Subcutaneous preadipocyte (primary cell): ENCODE measurements at places on chromosomes 2 and 18. TPM values are rescaled to one million over a fixed set of nuclear protein-coding genes. Genes with fewer than 3 reads are reported as not detected.

The CLIP4 gene
- total RNA-seq, result 40.8 and 49.1 TPM in 2 replicates

The MOGAT1 gene
- total RNA-seq, result not detected in 2 replicates

The NAPG gene
- total RNA-seq, result 30.1 and 36.4 TPM in 2 replicates

The NGEF gene
- total RNA-seq, result 5.9 and 6.2 TPM in 2 replicates

The RAB6D gene
- total RNA-seq, result under 0.01 TPM in 1 of 2 replicates, not detected in the other

The NTSR2 gene
- total RNA-seq, result not detected in 2 replicates

The COL4A3 gene
- under 0.01 TPM in 2 replicates for total RNA-seq

The IL1RL2 gene
- total RNA-seq, result 2.0 and 2.2 TPM in 2 replicates

The RGPD4 gene
- total RNA-seq, result not detected in 2 replicates

The TCF23 gene
- not detected in 2 replicates for total RNA-seq

The SATB2 gene
- total RNA-seq, result 10.3 and 11.1 TPM in 2 replicates

The AFG3L2 gene
- 44.1 and 63.7 TPM in 2 replicates for total RNA-seq

The CTIF gene
- 14.7 and 15.1 TPM in 2 replicates for total RNA-seq

The MC4R gene
- not detected in 2 replicates for total RNA-seq

The PLEKHH2 gene
- 4.0 and 4.3 TPM in 2 replicates for total RNA-seq

The CCDC102B gene
- total RNA-seq, result 7.3 and 9.8 TPM in 2 replicates

The MERTK gene
- total RNA-seq, result 0.37 and 0.39 TPM in 2 replicates

The PDE1A gene
- total RNA-seq, result 0.39 and 4.0 TPM in 2 replicates
